ENCODE measurements at places on chromosomes 16 and 17. TPM values are rescaled to one million over a fixed set of nuclear protein-coding genes. Genes with fewer than 3 reads are reported as not detected.

The FBXL16 gene
- not detected for total RNA-seq

The LRRC75A gene
- 7.9 TPM for total RNA-seq

The ABCC12 gene
- not detected for total RNA-seq

GRCh38 chr16:76232704-76233103 is 44.5 kb upstream of the CNTNAP4 start:
- DNase-seq, result no peak

- peak; percentile 97 for DNase-seq
Observed at GRCh38 chr16:30896261-30896888, at the start of gene CTF1. Gene CTF1 (plus strand): TSS chr16:30896614. CDS start chr16:30896644, 30 bp downstream.

- no peak for DNase-seq
Observed at GRCh38 chr17:47703671-47704070, 9.7 kb downstream of the TBKBP1 start.

DNA sequence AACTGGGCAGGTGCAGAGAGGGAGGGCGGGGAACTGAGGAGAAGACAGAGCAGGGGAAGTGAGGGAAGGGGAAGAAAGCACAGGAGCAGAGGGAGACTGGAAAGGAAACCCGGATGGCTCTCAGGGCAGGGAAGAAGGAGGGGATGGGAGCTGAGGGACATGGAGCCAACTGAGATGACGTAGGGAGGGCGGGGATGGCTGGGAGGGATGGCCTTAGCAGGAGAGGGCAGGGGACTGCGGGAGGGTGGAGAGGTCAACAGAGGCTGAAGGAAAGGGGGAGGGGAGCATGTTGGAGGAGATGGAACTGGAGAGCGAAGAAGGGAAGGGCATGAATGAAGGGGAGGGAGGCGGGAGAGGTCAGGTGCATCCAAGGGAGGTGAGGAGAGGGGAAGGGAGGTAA is 81.9 kb downstream of the KCNJ12 start:
- DNase-seq, result no peak

GRCh38 chr17:81599719-81600486 is 37.0 kb downstream of the NPLOC4 start:
- no peak for DNase-seq

DNA sequence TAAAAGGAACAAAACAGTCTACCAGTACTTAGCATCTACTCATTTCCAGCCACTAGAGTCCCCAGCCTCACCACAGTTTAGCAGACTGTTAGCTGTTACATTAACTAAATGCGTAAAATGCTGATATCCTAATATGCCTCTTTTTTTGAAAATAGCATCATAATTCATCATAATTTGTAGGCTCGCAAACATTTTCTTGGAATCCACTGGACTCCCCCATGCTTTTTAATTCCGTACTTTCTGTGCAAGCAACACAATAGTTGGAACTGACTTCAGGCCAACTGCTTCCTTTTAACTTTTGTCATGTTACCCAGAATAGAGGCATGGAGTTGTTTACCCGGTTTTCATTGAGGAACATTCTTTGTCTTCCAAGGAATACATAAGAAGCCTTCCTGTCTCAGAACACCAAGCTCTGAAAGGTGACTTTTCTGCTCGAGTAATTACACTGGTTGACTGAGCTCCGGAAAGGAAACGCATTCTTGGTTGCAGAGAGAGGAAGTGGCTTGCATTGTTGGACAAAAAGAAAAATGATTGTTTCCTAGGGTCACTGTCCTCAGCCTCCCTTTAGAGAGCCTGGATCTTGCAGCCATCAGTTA is 30.9 kb upstream of the SEC14L1 start:
- no peak for DNase-seq

GRCh38 chr17:75902406-75902805 is 2.3 kb downstream of the MRPL38 start:
- DNase-seq, result no peak

- DNase-seq, result peak; percentile 96
Observed at GRCh38 chr17:607361-608147, 107.1 kb downstream of the VPS53 start.

GRCh38 chr17:9839433-9839832 is 13.7 kb downstream of the GLP2R start:
- no peak for DNase-seq

GRCh38 chr16:57472665-57473060 is 10.2 kb downstream of the POLR2C start:
- no peak for DNase-seq

GRCh38 chr16:14378689-14379467 is 251.2 kb downstream of the PARN start:
- DNase-seq, result no peak

DNA sequence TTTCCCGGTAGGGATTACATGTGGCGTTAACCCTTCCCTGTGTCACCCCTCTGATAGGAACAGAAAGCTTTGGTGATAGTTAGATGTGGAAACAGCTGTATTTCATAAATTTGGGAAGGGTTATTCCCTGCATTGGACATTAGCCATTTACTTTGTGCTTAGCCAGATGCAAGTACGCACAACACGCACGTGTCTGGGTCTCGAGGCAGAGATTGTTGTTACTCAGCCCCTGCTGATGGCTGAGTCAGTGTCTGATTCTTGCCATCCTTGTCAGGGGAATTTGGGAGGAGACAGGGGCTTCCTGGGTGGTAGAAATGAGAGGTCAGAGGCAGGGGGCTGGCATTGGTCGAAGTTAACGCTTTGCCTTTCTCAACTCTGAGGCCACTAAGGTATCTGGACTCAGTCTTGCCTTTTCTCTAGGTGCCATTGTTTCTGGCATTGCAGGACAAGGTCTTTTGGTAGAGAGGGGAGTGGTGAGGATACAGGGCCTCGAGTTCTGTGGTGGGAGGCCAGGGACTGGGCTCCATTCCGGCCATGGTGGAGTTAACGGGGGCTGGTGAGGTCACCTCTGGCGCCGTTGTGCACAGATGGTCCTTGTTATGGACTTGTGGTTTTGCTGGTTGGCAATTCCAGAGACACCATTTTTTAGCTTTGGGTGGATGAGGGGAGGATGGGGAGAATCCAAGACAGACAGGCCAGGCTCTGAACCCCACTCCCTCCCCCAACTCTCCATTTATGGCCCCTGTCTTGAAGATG is 8.2 kb downstream of the MMP2 start:
- DNase-seq, result no peak
